ENCODE measurements at places on chromosomes 12 and 14. TPM values are rescaled to one million over a fixed set of nuclear protein-coding genes. Genes with fewer than 3 reads are reported as not detected.

Gene NOS1
- total RNA-seq: not detected

Gene CCER1
- total RNA-seq: not detected

Gene RARG
- total RNA-seq: 4.3 TPM

Gene MFAP5
- total RNA-seq: not detected

Gene EPYC
- total RNA-seq: not detected

Gene PHETA1
- total RNA-seq: 12.8 TPM

Gene MYBPC1
- total RNA-seq: not detected

Gene NYNRIN
- 14.3 TPM for total RNA-seq

Gene KCNA5
- total RNA-seq: not detected

All from epithelial cell of umbilical artery (primary cell).